Daoy (cell line): ENCODE measurements at places on chromosomes 12 and 14. TPM values are rescaled to one million over a fixed set of nuclear protein-coding genes. Genes with fewer than 3 reads are reported as not detected.

The PARP11 gene
- total RNA-seq, result 2.0 and 5.4 TPM in 2 replicates

The FOXA1 gene
- total RNA-seq, result 6.5 and 11.2 TPM in 2 replicates

The YEATS4 gene
- 77.3 and 173 TPM in 2 replicates for total RNA-seq

GRCh38 chr12:89493670-89494302, 30.8 kb downstream of the GALNT4 start:
- DNase-seq, result no peak

GRCh38 chr12:53093777-53094393, 3.6 kb upstream of the IGFBP6 start:
- no peak for DNase-seq

DNA sequence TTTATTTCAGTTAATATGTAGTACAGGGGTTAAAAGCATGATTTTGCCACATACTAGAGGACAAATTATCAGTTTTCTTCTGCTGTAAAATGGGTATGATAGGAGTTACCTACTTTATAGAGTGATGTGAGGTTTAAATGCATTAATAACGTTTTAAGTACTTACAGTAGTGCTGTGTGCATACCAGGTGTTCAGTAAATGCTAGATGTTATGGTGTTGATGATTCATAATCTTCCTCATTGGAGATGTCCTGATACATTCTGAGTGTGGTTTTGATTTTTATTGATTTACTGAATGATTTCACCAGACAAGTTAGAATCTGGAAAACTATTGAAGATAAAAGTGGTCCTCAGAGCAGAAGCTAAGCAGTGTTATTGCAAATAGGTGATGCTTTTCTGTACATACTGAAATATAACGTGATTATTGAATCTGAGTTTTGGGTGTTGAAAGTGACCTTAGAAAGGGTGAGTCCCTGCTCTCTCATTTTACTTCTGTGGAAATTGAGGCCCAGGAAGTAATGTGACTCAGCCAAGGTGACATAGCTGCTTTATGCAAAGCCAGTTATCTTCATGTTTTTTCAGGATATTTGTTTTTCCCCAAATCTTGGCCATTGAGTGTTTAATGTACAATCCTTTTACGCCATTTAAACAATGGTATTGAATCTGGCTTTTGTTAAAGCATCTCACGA, 54.7 kb downstream of the VRK1 start:
- DNase-seq, result no peak

- peak; percentile 75 for DNase-seq
Observed at GRCh38 chr12:123905319-123905925, 67.2 kb downstream of the CCDC92 start.

DNA sequence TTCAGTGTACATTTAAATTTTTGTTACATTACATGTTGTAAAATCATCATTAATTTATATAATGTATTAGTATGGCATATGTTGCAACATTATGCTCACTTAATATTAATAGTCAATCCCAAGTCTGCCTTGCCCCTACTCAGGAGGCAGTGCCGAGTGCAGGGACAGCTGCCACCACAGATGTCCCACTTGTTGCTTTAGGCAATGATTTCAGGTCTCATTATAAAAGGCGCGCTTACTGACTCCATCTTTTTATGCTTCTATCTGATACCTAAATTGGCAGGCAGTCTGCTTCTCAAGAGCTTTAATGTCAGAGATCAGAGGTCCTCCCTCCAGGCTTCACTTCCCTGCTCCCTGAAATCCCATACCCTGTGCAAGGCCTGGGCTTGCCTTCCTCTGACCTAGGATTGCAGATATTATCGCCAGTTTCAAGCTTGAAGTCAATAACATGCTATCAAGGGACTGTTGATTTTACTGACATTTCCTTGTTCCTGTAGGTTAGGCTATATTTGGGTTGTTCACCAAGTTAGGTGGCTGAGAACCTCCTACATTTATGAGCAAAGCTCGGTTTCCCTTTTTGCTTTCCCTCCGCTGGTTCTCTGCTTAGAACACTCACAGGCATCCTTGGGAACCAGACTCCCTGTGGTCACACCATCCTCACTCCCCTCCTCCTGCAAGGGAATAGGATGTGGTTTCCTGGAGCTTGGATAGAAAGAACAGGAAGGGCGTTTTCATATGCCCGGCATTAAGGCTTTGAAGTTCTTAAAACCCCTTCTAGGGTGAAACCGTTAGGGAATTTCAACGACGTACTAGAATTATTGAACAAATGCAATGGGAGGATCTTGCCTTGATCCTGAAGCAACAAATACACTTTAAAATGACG, 208.4 kb upstream of the FKBP4 start:
- DNase-seq, result peak; percentile 62
